ENCODE measurements at places on chromosomes 3 and 15.
A peak's percentile ranks its signal among the peaks of the same experiment; 100 is the strongest.

- H3K36me3 ChIP-seq, result peaks cover 93% of the 10 kb centered on the region
- no peaks in the 10 kb centered on the region for H3K27me3 ChIP-seq
- no peak for DNase-seq
- no peak overlapping the region for H3K27ac ChIP-seq
- no peak overlapping the region for H3K4me3 ChIP-seq
- H3K4me1 ChIP-seq, result no peaks in the 10 kb centered on the region
Observed at GRCh38 chr3:196749125-196749524, 9.5 kb downstream of the PAK2 start.

- peaks cover 28% of the 10 kb centered on the region for H3K4me1 ChIP-seq
- H3K27ac ChIP-seq, result no peak overlapping the region
- no peaks in the 10 kb centered on the region for H3K36me3 ChIP-seq
- DNase-seq, result no peak
- H3K4me3 ChIP-seq, result no peak overlapping the region
- H3K27me3 ChIP-seq, result peaks cover 10% of the 10 kb centered on the region
Observed at GRCh38 chr3:183551930-183552329, 3.6 kb downstream of the KLHL6 start.

GRCh38 chr3:71515636-71516365 lies 67.7 kb downstream of the FOXP1 start:
- peaks cover 3% of the 10 kb centered on the region for H3K27me3 ChIP-seq
- H3K27ac ChIP-seq, result peak overlapping the region; percentile 14
- no peak overlapping the region for H3K4me3 ChIP-seq
- H3K4me1 ChIP-seq, result peaks cover 33% of the 10 kb centered on the region
- peaks cover 17% of the 10 kb centered on the region for H3K36me3 ChIP-seq

DNA sequence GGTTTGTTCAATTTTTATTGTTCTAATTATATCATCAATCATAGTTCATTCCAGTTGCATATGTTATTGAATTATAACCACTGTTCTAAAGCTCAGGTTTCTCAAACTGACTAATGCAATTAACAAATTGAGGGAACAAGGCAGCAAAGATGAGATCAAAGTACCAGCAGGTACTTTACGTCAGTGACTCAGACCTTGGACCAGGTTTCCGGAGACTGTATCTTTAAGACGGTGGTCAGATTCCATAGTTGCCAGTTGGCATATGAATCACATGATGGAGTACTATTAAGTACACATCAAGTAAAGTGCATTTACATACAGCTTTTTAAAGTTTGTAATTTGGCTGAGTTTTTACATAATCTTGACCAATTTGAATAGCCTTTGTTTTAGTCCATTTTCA lies 583.6 kb upstream of the ROBO2 start:
- DNase-seq, result no peak

DNA sequence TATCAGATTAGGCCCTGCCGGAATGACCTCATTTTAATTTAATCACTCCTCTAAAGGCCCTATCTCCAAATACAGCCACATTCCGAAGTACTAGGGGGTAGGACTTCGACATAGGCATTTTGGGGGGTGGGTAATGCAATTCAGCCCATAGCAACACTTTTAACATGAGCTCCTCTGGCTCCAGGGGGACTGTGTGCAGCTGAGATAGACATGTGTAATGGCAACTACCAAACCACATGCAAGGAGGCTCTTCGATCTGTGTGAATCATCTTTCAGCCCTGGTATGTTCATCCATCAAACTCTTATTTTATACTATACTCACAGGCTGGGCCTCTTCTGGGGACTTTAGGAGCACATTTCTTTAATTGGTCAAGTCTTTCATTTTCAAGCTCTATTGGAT lies 57.4 kb upstream of the PPARG start:
- no peak for DNase-seq
- no peaks in the 10 kb centered on the region for H3K36me3 ChIP-seq
- no peak overlapping the region for H3K27ac ChIP-seq

DNA sequence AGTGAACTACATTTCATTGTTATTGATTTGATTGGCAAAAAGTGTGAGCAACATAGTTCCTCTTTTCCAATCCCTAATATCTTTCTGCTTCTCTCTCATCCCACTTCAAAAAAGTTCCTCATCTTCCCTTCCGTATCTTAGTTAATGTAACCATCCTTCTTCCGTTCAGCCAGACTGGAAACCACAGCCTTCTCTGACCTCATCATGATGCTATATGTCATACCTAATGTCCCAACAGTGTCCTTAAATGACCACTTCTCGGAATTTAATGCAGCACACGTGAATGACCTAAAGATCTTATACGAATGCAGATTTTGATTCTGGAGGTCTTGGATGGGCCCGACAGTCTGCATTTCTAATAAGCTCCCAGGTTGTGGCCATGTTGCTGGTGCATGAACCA lies 320.3 kb upstream of the SATB1 start:
- H3K36me3 ChIP-seq, result no peaks in the 10 kb centered on the region
- no peak overlapping the region for H3K4me3 ChIP-seq
- H3K4me1 ChIP-seq, result peaks cover under 1% of the 10 kb centered on the region
- no peak for DNase-seq
- H3K27ac ChIP-seq, result no peak overlapping the region

- H3K36me3 ChIP-seq, result no peaks in the 10 kb centered on the region
- no peak overlapping the region for H3K4me3 ChIP-seq
- H3K27ac ChIP-seq, result peak overlapping the region; percentile 28
Observed at GRCh38 chr3:190617185-190617584, 103.3 kb downstream of the IL1RAP start.

DNA sequence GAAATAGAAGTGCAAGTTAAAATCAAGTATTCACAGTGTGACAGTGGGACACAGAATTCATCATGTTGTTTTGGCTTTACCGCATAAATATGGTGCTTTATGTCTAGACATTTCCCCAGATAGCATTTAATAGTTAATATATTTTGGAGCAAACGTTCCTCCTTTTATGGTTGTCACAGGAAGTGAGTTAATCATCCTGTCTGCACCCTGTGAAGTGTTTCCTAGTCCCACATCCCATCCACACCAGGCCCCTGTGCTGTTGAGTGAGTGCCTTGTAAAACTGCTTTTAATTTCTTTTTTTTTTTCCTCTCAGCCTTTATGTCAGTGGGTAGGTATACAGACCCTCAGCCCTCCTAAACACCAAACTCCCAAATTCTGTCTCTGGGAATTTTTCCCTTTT lies 393.7 kb downstream of the FEZF2 start:
- H3K4me1 ChIP-seq, result peaks cover 34% of the 10 kb centered on the region
- H3K27ac ChIP-seq, result peak overlapping the region; percentile 95
- H3K4me3 ChIP-seq, result peak overlapping the region; percentile 57
- H3K27me3 ChIP-seq, result peaks cover 3% of the 10 kb centered on the region

GRCh38 chr15:80811781-80812315 lies 32.7 kb downstream of the CEMIP start:
- H3K27ac ChIP-seq, result no peak overlapping the region
- H3K27me3 ChIP-seq, result peaks cover 20% of the 10 kb centered on the region
- H3K4me1 ChIP-seq, result no peaks in the 10 kb centered on the region
- H3K4me3 ChIP-seq, result no peak overlapping the region
- DNase-seq, result no peak

GRCh38 chr15:48170981-48171380 lies 7.1 kb downstream of the MYEF2 start:
- H3K4me3 ChIP-seq, result no peak overlapping the region
- H3K36me3 ChIP-seq, result peaks cover 73% of the 10 kb centered on the region
- H3K4me1 ChIP-seq, result peaks cover 17% of the 10 kb centered on the region
- H3K27ac ChIP-seq, result no peak overlapping the region

DNA sequence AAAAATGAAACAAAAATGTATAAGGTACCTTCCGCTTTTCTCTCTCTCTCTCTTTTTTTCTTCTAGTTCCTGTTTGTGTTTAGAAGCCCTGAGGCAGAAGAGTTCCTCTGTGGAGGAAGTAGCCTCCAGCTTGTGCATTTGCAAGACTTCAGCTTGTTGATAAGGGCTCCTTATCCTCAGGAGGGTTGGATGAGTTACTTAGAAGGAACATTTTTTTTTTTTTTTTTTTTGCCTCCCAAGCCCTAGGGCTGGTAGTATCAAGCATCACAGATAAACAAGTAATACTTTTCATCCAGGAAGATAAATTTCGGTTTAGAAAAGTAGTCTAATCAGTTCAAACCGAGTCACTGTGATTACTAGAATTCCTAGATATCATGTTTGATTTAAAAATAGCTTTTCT lies 91.0 kb upstream of the CBLB start:
- H3K27me3 ChIP-seq, result no peaks in the 10 kb centered on the region
- peak overlapping the region; percentile 47 for H3K27ac ChIP-seq
- no peak for DNase-seq
- no peaks in the 10 kb centered on the region for H3K4me1 ChIP-seq

- peaks cover 37% of the 10 kb centered on the region for H3K27me3 ChIP-seq
- no peak overlapping the region for H3K27ac ChIP-seq
- peaks cover 12% of the 10 kb centered on the region for H3K4me1 ChIP-seq
- no peak for DNase-seq
- no peak overlapping the region for H3K4me3 ChIP-seq
Observed at GRCh38 chr15:53982876-53983275, 4.6 kb downstream of the UNC13C start.

- no peak for DNase-seq
- H3K4me3 ChIP-seq, result no peak overlapping the region
- H3K4me1 ChIP-seq, result peaks cover 39% of the 10 kb centered on the region
- no peak overlapping the region for H3K27ac ChIP-seq
- no peaks in the 10 kb centered on the region for H3K36me3 ChIP-seq
- no peaks in the 10 kb centered on the region for H3K27me3 ChIP-seq
Observed at GRCh38 chr3:65712140-65712539, 326.6 kb downstream of the MAGI1 start.

GRCh38 chr15:67613708-67614107 lies 71.2 kb downstream of the MAP2K5 start:
- no peaks in the 10 kb centered on the region for H3K27me3 ChIP-seq
- no peak overlapping the region for H3K4me3 ChIP-seq
- H3K27ac ChIP-seq, result no peak overlapping the region
- no peak for DNase-seq
- H3K4me1 ChIP-seq, result peaks cover 24% of the 10 kb centered on the region

- no peak overlapping the region for H3K4me3 ChIP-seq
- H3K36me3 ChIP-seq, result peaks cover 33% of the 10 kb centered on the region
- peaks cover 32% of the 10 kb centered on the region for H3K4me1 ChIP-seq
- DNase-seq, result no peak
- no peaks in the 10 kb centered on the region for H3K27me3 ChIP-seq
Observed at GRCh38 chr15:85518979-85519761, 138.8 kb downstream of the AKAP13 start.

- H3K27me3 ChIP-seq, result no peaks in the 10 kb centered on the region
- H3K36me3 ChIP-seq, result peaks cover 71% of the 10 kb centered on the region
- no peaks in the 10 kb centered on the region for H3K4me1 ChIP-seq
- no peak for DNase-seq
- peak overlapping the region; percentile 41 for H3K27ac ChIP-seq
- no peak overlapping the region for H3K4me3 ChIP-seq
Observed at GRCh38 chr15:89836267-89837133, 21.8 kb upstream of the ANPEP start.

- H3K27ac ChIP-seq, result peak overlapping the region; percentile 77
- peaks cover 25% of the 10 kb centered on the region for H3K36me3 ChIP-seq
- no peaks in the 10 kb centered on the region for H3K27me3 ChIP-seq
- peaks cover 50% of the 10 kb centered on the region for H3K4me1 ChIP-seq
- DNase-seq, result no peak
- no peak overlapping the region for H3K4me3 ChIP-seq
Observed at GRCh38 chr15:28993051-28993719, 107.4 kb downstream of the APBA2 start.

DNA sequence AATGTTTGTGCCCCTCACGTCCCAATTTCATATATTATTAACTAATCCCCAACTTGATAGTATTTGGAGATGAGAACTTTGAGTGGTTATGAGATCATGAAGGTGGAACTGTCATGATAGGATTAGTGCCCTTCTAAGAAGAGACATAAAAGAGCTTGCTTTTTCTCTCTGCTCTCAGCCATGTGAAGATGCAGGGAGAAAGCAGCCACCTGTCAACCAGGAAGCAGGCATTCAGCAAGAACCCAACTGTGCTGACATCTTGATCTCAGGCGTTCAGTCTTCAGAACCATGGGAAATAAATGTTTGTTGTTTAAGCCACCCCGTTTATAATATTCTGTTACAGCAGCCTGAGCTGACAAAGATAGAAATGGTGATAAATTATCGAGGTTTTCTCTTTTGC lies 278.7 kb upstream of the KCNMB2 start:
- no peak for DNase-seq
- H3K4me1 ChIP-seq, result peaks cover 18% of the 10 kb centered on the region
- H3K4me3 ChIP-seq, result no peak overlapping the region
- H3K27ac ChIP-seq, result no peak overlapping the region

GRCh38 chr3:140748903-140749302 lies 71.0 kb downstream of the TRIM42 start:
- DNase-seq, result no peak
- H3K4me3 ChIP-seq, result no peak overlapping the region
- H3K27ac ChIP-seq, result no peak overlapping the region
- H3K4me1 ChIP-seq, result no peaks in the 10 kb centered on the region
- H3K36me3 ChIP-seq, result no peaks in the 10 kb centered on the region
- H3K27me3 ChIP-seq, result peaks cover 33% of the 10 kb centered on the region

DNA sequence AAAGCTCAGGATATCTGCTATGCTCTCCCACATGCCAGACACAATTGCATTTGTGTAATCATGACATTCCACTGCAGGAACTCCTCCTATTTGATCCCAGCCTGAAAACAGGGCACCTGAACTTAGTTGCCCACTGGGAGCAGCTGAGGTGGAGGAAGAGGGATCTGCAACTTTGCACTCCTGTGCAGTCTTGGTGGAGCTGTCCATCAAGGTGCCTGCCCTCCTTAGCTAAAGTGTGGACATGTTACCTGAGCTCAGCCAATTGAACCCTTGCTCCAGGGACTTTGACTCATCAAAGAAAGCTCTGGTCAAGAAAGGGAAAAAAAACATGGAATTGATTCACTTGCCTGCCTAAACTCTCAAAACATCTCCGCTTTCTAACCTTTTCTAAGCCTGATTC lies 33.3 kb upstream of the TUBGCP5 start:
- H3K27ac ChIP-seq, result no peak overlapping the region
- no peak overlapping the region for H3K4me3 ChIP-seq
- peaks cover 6% of the 10 kb centered on the region for H3K27me3 ChIP-seq
- no peaks in the 10 kb centered on the region for H3K4me1 ChIP-seq
- no peak for DNase-seq

- H3K27ac ChIP-seq, result no peak overlapping the region
- H3K4me1 ChIP-seq, result peaks cover 25% of the 10 kb centered on the region
- no peak for DNase-seq
- no peak overlapping the region for H3K4me3 ChIP-seq
- peaks cover 18% of the 10 kb centered on the region for H3K36me3 ChIP-seq
- H3K27me3 ChIP-seq, result peaks cover 13% of the 10 kb centered on the region
Observed at GRCh38 chr15:81279621-81280485, 44.1 kb downstream of the STARD5 start.

DNA sequence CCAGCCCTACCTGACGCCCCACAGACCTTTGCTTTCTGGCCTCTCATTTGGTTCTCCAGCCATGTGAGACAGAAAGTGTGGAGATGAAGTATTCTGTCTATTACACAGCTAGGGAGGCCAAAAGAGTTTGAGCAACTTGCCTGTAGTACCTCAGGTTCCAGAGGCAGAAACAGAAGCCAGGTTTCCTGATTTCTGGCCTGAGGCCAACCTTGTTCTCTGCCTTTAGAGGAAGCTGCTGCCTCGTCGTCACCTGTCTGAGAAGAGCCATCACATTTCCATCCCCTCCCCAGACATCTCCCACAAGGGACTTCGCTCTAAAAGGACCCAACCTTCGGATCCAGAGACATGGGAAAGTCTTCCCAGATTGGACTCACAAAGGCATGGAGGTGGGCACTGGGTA lies 3.8 kb downstream of the IL17RE start:
- H3K4me3 ChIP-seq, result no peak overlapping the region
- peaks cover 12% of the 10 kb centered on the region for H3K4me1 ChIP-seq
- DNase-seq, result no peak
- no peak overlapping the region for H3K27ac ChIP-seq
- H3K36me3 ChIP-seq, result no peaks in the 10 kb centered on the region
